ENCODE measurements at places on chromosomes 6 and 20.

- DNase-seq: no peak
Observed at GRCh38 chr20:42949950-42950349, 239.8 kb downstream of the PTPRT start.

DNA sequence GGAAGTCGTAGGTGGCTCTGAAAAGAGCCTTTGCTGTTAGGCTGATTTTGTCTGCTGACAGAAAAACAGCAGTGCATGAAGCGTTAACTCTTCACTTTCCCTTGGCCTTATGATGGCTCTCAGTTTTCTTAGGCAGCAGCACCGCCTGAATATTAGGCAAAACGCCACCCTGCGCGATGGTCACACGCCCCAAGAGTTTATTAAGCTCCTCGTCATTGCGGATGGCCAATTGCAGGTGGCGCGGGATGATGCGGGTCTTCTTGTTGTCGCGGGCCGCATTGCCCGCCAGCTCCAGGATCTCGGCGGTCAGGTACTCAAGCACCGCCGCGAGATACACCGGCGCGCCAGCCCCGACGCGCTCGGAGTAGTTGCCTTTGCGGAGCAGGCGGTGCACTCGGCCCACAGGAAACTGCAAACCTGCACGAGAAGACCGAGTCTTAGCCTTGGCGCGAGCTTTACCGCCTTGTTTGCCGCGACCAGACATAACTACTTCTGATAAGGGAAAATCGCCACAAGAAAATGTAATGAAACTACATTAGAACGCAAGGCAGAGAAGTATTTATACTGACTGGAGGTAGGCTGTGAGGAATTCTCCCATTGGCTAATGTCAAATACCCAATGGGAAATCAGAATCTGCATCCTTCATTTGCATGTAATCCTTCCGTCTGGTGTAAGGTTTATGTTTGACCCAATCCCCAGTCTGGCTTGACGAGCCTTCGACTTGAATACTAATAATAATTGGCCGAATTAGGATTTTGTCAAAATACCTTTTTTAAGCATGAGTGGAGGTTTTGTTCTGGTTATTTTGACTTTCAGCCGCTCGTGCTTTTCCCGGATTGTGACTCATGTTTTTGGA, 53.9 kb upstream of the HFE start:
- peak; percentile 99 for DNase-seq

GRCh38 chr6:126077810-126078776, 91.8 kb downstream of the TRMT11 start:
- DNase-seq: peak; percentile 91

GRCh38 chr6:42190554-42191183, 4.1 kb downstream of the GUCA1B start:
- DNase-seq: peak; percentile 90

GRCh38 chr6:168130168-168130696, 51.2 kb upstream of the FRMD1 start:
- no peak for DNase-seq

- no peak for DNase-seq
Observed at GRCh38 chr20:11372876-11373790, 544.6 kb upstream of the BTBD3 start.

DNA sequence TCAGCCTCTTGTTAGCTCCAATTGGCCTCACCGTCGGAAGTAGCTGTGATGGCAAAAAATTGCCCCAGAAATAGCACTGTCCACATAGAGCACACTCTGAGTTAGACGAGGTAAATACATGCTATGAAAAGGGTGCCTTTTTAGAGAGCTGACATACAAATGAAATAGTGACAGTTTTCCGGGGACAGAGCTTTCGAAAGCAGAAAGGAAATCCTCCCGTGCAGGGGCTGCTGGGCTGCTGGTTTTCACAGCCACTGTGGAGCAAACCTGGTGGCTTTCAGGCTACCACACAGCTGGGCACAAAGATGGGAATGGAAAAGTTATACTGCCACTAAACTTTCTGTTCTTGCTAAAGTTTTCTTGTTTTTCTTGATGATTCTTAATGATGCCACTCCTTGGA, 8.3 kb downstream of the SLPI start:
- no peak for DNase-seq
